ENCODE measurements at places on chromosomes 16 and 17.

DNA sequence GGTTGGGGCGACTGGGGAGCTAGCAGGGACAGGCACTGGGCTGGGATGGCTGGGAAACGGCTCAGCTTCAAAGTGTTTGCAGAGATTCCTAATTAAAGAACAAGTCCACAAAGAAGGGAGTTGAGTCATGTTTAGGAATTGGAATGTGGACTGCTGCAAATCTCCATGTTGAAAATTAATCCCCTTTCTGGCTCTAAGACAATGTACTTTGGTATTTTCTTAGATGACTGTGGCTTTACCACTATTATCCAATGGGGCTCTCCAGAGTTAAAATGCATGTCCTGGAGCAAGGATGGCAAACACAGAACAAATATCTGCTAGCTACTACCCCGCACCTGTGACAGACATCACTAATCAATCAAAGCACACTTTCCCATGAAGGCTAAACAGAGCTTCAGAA lies 22.2 kb upstream of the WSCD1 start:
- DNase-seq, result no peak

DNA sequence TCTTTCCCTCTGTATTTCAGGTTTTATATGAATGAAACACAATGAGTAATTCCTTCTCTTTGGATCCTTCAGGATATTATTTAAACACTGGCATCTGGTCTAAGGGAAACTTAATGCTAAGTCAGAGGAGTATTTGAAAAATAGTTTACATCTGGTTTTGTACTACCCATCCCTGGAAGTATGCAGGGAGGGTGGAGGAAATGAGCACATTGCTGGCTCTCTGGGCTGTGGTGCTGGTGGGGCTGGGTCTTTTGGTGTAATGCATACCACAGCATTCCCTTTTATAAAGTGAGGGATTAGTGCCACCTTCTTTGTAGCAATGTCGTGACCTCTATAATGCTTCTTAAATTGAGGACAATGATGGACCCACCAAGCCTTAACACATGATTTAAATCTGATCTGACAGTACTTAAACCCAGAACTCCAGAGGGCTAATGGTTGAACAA lies 105.5 kb upstream of the AXIN2 start:
- DNase-seq, result no peak

- no peak for DNase-seq
These were observed 3.2 kb downstream of the SHBG start for GRCh38 chr17:7633093-7633492.

DNA sequence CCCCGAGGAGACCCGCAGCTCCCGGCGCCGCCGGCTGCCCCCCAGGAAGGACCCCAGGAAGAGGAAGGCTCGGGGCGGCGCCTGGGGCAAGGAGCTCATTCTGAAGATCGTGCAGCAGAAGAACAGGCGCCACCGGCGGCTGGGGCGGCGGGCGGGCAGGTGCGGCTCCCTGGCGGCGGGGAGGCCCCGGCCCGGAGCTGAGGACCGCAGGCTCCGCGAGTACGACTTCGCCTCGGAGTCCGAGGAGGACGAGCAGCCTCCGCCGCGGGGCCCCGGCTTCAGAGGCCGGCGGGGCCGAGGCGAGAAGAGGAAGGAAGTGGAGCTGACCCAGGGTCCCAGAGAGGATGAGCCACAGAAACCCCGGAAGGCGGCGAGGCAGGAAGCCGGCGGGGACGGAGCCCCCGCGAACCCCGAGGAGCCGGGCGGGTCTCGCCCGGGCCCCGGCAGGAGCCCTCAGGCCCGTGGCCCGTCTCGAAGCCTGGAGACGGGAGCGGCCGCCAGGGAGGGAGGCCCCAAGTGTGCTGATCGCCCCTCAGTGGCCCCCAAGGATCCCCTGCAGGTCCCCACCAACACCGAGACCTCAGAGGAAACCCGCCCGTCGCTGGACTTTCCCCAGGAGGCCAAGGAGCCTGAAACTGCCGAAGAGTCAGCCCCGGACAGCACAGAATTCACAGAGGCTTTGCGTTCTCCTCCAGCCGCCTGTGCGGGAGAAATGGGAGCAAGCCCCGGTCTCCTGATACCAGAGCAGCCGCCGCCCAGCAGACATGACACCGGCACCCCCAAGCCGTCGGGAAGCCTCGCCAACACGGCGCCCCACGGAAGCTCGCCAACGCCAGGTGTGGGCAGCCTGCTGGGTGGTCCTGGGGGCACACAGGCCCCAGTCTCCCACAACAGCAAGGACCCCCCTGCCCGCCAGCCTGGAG lies 22.3 kb upstream of the ZFPM1 start:
- DNase-seq, result no peak

DNA sequence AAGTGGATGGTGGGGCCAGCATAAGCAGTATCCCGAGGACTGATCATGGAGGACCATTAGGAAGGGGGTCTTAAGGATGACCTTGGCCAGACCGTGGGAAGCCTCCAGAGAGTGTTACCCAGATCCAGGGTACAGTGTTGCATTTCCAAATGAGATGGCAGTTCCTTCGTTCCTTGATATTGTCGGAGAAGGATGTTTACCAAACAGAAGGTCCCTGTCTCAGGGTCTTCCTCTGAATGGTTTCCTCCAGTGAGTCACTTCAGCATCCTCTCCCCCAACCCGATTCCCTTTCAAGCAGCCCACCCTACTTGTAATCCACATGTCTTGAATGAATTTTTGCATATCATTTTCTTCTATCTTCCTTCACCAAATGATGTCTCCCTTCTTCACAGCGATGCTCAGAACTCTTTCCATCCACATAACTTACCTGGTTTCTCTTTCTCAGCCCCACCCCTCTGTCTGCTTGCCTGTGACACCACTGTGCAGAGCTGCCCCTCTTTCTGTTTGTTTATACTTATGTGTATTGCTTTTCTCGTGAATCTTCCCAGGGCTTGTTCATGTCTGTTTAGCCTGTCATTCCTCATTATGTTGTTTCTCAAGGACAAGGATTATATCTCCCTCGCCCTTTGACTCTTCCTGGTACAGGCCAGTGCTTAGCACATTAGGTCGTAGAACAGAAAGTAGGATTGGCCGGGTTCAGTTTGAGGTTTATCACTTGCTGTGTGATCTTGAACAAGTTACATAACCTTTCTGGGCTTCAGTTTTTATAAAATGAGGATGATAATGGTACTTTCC lies 5.7 kb downstream of the GOSR2 start:
- no peak for DNase-seq

- no peak for DNase-seq
These were observed 67.7 kb downstream of the MPRIP start for GRCh38 chr17:17109907-17110306.

GRCh38 chr16:56354016-56354415 lies 71.3 kb downstream of the AMFR start:
- no peak for DNase-seq

- no peak for DNase-seq
These were observed 32.8 kb upstream of the SSTR5 start for GRCh38 chr16:1039762-1040161.

DNA sequence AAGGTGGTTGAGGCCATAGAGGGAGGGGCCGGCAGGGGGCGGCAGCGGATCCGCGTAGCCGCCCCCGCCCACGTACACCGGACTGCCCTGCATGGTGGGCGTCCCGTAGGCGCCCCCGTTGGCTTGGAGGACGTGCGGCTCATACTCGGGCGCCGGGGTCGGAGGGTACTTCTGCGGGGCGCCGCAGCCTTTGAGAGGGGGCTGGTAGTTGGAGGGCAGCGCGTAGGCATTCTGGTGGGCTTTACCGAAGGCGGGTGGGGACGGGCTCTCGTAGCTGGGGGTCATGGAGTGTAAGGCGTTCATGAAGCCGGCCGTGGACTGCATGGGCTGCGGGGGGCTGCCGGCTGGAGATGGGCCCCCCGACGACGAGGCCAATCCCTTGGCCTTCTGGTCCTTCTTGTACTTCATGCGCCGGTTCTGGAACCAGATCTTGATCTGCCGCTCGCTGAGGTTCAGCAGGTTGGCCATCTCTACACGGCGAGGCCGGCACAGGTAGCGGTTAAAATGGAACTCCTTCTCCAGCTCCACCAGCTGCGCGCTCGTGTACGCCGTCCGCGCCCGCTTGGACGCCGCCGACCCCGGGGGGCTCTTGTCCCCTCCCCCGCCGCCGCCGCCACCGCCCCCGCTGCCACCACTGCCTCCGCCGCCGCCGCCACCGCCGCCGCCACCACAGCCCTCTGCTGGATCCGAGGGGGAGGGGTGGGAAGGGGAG lies 5.7 kb upstream of the HOXB2 start:
- no peak for DNase-seq

GRCh38 chr16:70749681-70750601 lies 51.0 kb downstream of the VAC14 start:
- DNase-seq, result no peak

DNA sequence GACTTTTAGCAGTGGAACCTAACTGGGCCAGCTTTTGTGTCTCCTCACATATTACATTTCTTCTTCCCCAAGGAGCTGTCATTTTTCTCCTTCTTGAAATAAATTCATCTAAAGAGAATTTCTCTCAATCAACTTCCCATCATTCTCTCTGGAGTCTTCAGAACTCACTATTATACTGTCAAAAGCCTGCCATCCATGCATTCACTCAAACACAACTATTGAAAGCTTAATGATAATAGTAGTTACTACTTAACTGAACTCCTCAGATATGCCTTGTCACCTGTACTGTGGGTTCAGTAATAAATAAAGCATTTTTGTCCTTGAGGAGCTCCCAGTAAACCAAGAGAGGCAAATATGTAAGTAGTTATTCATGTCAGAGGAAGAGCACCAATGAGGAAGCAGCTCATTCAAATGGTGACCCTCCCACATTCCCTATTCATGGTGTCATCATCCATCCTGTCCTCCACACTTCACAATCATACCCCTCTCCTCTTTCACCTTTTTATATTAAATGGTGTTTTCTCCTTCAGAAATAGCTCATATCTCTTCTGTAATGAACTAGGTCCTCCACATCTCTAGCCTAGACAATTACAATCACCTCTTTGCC lies 162.6 kb downstream of the CA10 start:
- no peak for DNase-seq

GRCh38 chr17:4893721-4894560 lies 5.4 kb upstream of the C17orf107 start:
- DNase-seq, result no peak

DNA sequence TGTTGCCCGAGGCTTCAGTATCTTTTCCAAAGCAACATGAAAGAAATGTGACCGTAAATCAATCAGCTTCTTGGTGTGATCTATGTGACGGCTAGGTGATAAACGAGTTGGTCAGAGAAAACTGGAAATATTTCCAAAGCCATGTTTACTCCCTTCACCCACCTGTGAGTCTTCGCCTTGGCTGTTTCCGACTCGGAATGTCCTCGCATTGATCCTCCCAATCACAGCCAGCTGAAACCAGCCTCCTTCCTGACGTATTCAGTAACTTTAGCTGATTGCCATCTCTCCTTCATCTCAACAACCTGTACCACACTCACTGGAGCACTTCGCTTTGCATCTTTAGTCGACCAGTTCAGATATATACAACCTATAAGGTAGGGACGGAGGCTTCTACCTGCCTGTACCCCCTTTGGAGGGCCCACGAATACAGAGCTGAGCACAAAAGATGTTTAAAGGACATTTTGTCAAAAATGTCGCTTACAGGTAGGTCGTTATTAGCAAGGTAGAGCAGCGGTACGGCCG lies 705 bp downstream of the KRABD2 start:
- no peak for DNase-seq

DNA sequence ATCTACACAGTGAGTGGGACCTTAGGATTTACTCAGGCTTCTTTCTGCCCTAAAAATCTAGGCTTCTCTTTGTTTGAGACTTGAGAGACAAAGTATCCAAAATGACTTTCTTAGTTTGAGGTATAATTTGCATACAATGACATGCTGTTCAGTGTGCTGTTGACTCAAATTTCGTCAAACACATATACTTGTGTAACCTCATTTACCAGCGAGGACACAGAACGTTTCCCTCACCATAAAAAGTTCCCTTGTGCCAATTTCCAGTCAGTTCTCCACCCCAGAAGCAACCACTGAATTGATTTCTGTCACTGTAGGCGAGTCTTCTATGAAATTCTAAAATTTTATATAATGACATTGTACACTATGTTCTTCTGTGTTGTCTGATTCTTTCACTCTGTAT lies 68.0 kb upstream of the MAF start:
- no peak for DNase-seq

- no peak for DNase-seq
These were observed 3.6 kb downstream of the SOCS7 start for GRCh38 chr17:38355251-38355650.

- DNase-seq, result no peak
These were observed 9.4 kb downstream of the HSPB9 start for GRCh38 chr17:42131981-42132432.
